ENCODE measurements at places on chromosomes 2 and 18.

- no peak for DNase-seq
Observed at GRCh38 chr2:950080-950966, at the start of gene SNTG2. Gene SNTG2, plus strand, starts transcription at chr2:950849. Its CDS starts 148 bp downstream, at chr2:950997.

GRCh38 chr2:237195396-237196120 is 109.9 kb downstream of the COPS8 start:
- no peak for DNase-seq

DNA sequence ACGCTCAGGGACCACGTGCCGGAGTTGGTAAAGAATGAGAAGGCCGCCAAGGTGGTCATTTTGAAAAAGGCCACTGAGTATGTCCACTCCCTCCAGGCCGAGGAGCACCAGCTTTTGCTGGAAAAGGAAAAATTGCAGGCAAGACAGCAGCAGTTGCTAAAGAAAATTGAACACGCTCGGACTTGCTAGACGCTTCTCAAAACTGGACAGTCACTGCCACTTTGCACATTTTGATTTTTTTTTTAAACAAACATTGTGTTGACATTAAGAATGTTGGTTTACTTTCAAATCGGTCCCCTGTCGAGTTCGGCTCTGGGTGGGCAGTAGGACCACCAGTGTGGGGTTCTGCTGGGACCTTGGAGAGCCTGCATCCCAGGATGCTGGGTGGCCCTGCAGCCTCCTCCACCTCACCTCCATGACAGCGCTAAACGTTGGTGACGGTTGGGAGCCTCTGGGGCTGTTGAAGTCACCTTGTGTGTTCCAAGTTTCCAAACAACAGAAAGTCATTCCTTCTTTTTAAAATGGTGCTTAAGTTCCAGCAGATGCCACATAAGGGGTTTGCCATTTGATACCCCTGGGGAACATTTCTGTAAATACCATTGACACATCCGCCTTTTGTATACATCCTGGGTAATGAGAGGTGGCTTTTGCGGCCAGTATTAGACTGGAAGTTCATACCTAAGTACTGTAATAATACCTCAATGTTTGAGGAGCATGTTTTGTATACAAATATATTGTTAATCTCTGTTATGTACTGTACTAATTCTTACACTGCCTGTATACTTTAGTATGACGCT is 5.8 kb downstream of the MYCN start:
- no peak for DNase-seq

GRCh38 chr18:37948471-37948870 is 382.9 kb upstream of the CELF4 start:
- DNase-seq = no peak

GRCh38 chr18:63725682-63726480 is 23.1 kb downstream of the SERPINB11 start:
- DNase-seq = peak; percentile 29

GRCh38 chr2:142040556-142040955 is 90.3 kb downstream of the LRP1B start:
- DNase-seq = no peak

GRCh38 chr2:274503-274902 is 9.8 kb downstream of the ACP1 start:
- no peak for DNase-seq

DNA sequence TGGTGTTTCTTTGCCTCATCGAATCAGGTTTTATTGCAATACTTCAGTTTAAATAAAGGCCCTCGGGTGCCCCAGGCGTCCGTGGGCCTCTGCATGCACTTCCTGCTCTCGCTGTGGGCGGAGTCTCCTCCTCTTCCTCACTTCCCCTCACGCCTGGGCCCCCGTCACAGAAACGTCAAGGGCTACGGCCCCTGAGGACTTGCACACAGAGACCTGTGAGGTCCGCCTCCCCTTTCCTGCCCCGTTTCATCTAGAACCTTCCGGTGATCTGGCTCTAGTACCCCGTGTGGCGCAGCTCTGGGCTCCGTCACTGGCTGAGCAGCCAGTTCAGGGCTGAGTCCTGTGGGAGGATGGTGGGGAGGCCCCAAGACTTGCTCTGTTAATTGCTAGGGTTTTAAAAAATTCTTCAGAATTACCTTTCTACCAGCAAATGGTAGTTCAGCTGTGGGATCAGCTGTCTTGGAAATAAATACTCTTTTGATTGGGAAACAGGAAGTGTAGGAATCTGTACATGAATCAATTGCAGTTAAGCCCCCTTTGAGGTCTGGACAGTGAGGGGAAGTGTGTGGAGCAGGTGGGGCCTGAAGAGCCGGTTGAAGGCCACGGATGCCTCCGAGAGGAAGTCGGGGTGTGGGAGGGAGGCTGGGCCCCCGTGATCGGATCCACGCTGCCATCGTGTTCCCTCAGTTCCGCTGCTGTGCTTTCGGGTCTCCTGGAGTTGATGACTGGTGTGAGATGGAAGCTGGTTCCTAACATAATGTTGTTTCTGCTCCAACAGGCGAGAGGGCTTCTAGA is 10.2 kb downstream of the NFATC1 start:
- no peak for DNase-seq

DNA sequence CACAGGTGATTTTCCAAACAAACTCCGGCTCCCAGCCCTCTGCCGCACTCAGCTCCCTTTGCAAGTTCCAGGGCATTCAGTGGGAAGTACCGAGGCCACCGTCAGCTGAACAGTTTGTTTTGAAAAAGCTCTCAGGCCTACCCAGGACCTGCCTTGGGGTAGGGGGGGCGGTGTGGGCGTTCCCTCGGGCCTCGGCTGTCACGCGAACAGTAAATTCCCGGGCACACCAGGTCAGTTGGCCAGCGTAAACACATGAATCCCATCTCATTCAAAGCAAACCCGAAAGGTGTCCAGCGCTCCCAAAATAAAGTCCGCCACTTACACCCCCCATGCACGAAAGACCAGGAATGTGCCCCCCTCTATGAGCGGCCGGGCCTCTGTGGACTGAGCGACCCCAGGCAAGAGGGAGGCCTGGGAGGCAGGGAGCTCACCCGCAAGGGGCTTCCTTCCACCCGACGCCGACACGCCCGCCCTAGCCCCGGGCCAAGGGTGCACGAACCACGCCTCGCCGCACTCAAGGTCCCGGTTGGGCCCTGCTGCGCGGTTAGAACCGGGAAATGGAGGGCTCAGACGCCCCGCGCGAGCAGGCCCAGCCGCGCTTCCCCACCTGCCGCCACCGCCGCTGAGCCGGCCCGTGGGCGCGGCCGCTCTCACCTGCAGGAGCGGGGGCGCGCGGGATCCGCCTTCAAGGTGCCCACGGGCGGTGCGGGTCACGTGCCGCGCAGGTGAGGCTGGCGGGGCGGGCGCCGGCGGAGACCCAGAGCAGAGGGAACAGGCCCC is at the start of gene WDSUB1:
WDSUB1 (minus strand) TSS at position 775 of the 780 bp plus-strand sequence. CDS start 3,634 bp downstream, outside the sequence.
- peak; percentile 43 for DNase-seq

DNA sequence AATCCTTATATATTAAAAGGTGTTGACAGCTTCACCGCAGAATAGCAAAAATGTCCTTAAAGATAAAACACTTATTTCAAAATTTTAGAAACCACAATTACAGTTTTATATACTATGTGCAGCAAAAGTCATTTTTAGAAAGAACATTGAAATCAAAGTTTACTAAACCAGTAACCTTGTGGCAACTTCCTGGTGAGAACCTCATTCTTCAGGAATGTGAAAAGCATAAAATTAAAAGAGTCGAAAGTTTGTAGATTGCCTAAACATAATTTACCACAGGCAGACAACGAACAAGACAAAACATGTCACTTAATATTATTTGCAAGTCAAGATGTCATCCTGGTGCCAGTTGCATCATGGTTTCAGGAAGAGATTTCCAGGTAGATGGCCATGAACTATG is 108.3 kb upstream of the NRP2 start:
- DNase-seq = no peak
